Right ventricle myocardium superior (tissue), 1 donor: ENCODE measurements at places on chromosomes 2 and 18.

DNA sequence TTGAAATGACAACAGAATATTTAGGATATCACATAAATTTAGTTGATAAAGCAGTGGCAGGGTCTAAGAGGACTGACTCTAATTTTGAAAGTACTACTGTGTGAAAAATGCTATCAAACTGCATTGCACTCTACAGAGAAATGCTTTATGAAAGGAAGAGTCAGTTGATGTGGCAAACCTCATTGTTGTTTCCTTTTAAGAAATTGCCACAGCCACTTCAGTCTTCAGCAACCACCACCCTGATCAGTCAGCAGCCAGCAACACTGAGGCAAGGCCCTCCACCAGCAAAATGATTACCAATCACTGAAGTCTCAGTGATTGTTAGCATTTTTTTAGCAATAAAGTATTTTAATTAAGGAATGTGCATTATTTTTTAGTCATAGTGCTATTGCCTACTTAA, 488.7 kb upstream of the SLC39A10 start:
- no peak for DNase-seq

- DNase-seq, result peak; percentile 48
These were observed 853 bp downstream of the GNAL start for GRCh38 chr18:11689669-11690565.

- no peak for DNase-seq
These were observed 81.2 kb upstream of the LTBP1 start for GRCh38 chr2:32865399-32866068.

GRCh38 chr2:135151615-135152014, 99.5 kb downstream of the RAB3GAP1 start:
- no peak for DNase-seq

- no peak for DNase-seq
These were observed 12.6 kb upstream of the CHN1 start for GRCh38 chr2:175017618-175018414.

DNA sequence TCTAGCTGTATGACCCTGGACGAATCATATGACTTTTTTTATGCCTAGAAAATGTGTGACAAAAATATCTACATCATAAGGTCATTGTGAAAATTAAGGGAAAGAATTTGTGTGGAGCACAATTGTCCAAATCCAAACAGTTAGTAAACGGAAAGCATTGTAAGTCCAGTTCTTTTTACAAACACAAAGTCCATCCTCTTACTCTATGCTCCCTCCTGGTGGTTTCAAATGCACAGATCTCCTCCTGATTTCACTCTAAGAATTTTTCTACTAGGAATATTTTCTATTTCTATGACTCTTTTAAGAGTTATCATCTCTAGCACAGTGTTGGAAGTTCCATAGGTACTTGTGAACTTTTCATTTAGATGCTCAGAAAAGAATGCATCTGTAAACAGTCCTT, 125.2 kb upstream of the ARL5A start:
- DNase-seq, result no peak

DNA sequence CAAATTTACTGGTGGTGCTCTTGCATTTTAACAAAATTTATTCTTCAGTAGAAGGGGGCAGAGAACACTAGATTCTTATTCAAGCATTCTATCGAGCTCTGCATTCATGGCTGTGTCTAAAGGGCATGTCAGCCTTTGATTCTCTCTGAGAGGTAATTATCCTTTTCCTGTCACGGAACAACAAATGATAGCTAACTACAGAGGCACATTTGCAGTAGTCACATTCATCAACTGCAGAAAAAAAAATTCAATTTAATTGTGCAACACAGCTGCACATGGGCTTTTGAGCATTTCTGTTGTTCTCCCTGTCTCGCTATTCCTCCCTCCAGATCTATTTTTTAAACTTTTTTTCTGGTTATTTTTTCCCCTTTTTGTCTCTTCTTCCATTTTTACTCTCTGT, 13.0 kb upstream of the DLX1 start:
- DNase-seq, result no peak

GRCh38 chr2:20934236-20934635, 109.6 kb downstream of the APOB start:
- DNase-seq, result no peak

GRCh38 chr2:135667045-135667444, 74.6 kb upstream of the UBXN4 start:
- DNase-seq, result no peak

DNA sequence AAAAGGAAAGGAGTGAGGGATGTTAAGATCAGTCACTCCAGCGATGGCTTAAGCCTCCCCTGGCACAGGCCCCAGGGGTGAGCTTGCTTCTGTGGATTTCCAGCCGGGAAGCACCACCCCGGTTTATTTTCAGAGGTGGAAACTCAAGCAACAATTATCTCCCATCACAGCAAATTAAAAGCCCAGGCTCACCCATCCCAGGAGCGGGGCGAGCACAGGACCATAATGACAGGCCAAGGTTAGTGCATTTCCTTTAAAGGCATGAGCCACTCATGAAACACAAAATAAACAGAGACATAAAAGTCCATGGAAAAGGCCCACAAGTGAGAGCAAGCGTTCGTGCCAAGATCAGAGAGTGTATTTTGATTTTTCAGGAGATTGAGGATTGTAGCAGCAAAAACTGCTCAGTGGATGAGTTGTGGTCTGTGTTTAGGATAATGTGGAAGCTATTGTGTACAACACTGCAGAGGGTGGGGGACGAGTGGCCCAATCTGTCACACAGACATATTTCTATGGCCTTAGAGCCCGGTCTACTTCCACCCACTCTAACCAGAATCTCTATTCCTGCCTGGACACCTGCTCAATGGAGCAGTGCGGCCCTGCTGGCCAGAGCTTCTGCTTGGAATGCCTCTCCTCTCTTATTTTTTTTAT, 111.4 kb upstream of the CDC42EP3 start:
- DNase-seq, result no peak

DNA sequence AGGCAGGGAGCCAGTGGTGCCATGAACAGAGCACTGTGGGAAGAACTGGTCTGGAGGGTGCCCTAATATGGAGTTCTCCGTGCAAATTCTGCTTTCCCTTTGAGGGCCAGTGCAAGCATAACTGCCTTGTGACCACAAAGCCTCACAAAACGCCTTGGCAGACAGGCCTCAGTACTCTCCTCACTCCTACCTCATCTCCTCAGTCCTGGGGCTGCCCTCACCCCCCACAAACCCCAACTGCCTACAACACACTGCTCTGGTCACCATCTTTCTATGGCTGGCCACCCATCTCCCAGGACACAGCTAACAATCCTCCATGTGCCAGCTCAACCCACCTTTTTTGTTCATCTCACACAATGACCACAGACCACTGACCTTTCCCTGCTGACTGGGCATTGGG, 8.9 kb downstream of the COX5B start:
- DNase-seq, result no peak

- no peak for DNase-seq
These were observed 10.8 kb upstream of the ALLC start for GRCh38 chr2:3647246-3647645.

GRCh38 chr2:111685342-111685741, 198.7 kb downstream of the ANAPC1 start:
- no peak for DNase-seq

DNA sequence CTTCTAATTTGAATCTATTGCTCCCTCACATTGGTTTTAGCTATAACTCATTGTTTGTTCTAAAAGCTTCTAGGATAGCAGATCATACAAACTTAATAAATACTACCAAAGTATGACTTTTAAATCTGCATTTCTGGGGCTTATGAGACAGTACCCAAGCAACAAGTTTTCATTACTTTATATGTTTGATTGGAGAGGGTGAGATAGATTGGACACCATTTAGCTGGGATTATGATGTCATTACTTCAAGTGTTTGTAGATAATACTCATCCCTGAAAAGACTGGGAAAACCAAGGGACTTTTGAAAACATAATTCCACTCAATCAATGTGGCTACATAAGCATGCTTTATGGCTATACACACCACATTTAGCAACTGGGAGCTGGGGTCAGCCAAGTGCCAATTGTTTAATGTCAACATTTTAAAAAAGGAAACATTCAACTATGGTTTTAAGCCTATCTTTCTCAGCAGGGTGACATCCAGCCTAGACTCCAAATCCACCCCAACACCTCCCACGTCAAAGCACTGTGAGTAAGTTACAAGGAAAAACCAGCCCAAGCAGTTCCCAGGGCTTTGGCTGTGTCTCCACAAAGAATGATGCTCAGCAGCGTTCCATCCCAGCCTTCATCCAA, 119.9 kb downstream of the ETAA1 start:
- no peak for DNase-seq

DNA sequence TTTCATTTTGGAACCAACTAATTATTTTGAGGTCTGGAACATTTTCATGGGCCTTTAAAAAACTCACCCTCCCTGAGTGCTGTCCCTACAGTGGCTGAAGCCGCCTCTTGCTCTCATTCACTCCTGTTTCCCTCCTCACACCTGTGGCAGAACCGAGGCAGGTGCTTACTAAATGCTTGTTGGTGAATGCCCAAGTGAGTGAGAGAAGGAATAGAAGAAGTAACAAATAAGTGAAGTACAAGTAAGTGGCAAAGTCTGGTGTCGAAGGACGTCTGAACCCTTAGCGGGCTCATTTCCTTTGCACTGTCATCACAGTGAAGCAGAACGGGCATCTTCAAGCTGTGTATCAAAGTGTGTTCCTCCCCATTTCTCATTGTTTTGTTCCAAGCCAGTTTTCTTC, 135.2 kb downstream of the RHBDD1 start:
- DNase-seq, result no peak

DNA sequence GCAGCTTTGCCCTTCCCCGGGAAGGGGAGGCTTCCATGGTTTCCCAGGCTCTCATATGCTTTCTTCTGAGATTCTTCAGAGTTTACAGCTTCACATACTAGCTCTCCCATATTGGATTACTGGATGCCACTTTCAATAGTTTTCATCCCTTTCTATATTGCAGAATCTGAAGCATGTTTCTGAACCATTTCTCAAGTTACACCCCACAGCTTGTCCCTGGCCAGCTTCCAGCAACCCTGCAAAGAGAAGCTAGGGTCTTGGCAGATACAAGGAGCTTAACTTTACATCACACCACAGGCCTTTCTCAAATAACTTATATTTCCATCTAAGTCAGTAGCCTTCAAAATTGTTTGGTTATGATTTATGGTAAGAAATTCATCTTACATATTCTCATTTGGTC, 39.6 kb downstream of the LHCGR start:
- no peak for DNase-seq
